ENCODE measurements at places on chromosomes 7 and 10.

DNA sequence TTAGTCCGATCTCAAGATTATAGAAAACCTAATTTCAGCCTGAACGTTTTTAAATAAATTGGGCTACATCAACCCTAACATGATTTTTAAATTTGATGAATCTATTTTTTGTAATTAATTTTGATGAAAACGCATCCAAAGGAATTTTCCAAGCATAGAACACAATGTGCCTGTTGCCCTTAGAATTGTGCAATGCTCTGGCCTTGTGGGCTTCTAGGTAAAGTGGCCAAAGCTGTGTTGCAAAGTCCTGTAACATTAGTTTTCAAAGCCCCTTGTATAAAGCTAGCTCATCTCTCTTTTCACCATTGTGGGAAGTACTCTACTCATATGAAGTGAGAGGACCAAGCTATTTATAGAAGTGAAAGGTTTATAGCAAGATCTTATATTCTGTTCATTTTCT, 138.4 kb upstream of the PRPS1L1 start:
- no peak for DNase-seq

DNA sequence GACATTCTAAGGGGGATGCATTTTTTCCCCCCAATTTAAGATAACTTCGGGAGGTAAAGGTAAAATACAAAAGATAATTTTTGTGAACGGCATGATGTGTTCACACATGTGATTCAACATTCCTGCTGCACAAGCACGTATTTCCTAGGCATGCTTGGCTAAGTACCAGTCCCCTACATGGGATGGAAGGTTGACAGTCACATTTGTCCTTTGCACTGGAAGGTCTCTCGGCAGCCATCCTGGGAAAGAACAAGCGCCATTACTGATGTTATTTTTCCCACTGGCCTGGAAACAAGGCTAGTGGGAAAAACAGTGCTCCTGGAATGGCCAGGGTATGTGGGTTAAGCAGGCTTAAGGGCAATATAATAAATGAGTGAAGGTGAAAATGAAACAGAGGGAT, 276.2 kb upstream of the AOAH start:
- no peak for DNase-seq

- no peak for DNase-seq
Measured at GRCh38 chr7:12728192-12728538, 40.7 kb downstream of the ARL4A start.

GRCh38 chr7:140062528-140063299, at the start of gene PARP12:
Gene PARP12, minus strand, starts transcription at chr7:140062951. Its CDS starts 104 bp downstream, at chr7:140062847.
- peak; percentile 95 for DNase-seq

GRCh38 chr10:50604049-50604640, 19.6 kb downstream of the SGMS1 start:
- no peak for DNase-seq

GRCh38 chr10:128981881-128982615, 485.0 kb upstream of the MGMT start:
- no peak for DNase-seq

DNA sequence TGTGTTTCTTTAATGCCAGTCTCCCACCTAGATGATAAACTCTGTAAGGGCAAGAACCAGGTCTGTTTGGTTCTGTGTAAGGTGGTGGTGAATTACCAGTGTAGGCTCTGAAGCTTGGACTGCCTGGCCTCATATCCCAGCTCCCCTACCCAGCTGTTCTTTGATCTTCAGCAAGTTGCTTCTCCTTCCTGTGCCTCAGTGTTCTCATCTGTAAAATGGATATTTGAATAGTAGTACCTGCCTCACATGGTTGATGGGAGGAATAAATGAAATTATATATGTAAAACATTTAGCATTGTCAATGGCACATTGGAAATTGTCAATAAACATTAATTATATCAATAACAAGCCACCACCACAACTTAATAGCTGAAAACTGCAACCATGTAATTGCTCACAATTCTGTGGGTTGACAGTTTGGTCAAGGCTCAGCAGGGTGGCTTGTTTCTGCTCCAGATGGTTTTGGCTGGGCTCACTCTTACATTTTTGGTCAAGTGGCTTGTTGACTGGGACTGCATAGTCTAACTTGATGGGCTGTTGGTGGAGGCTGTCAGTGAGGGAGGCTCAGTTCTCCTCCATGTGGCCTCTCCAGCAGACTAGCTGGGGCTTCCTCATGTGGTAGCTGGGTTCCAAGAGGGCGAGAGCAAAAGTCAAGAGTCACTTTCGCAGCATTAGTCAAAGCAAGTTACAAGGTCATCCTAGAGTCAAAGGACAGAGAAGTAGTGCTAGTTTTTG, 84.5 kb upstream of the DUSP5 start:
- no peak for DNase-seq

Data from osteocyte (in vitro differentiated cells).